ENCODE measurements at places on chromosomes 4 and X.

GRCh38 chr4:40423735-40424134, 88.6 kb downstream of the CHRNA9 start:
- no peak for DNase-seq

GRCh38 chrX:65926095-65927019, 113.5 kb downstream of the VSIG4 start:
- peak; percentile 37 for DNase-seq

DNA sequence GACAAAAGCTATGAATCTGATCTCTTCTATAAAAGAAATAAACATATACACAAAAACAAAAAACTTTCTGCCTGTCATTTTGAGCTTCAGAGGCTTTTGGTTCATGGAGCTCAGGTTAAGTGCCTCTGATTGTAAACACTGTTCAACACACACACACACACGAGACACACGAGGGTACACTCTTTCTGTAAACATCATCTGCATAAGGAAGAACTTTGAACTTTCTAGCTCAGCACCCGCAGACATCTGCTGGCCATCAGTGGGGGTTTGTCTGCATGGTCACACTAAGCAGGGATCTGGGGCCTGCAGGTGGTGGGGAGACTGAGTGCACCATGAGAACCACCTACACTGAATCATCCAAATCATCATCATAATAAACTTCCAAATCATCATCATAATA, 54.9 kb downstream of the STX18 start:
- DNase-seq: no peak

DNA sequence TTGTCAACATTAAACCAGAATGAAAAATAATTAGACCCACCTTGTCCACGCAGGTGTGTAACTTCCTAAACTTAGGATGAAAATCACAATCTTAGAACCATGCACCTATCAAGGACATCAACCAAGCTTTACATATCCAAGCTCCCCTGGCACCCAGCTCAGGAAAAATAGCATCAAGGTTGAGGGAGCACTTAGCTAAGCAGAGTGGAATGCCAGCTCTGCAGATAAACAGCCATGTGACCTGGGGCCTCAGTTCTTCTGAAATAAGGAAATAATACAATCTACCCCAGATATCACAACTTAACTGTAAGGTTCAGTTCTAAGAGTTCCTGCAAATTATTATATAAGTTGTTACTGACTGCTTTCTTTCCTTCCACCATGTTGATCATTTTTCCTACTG, 64.7 kb downstream of the DHX15 start:
- DNase-seq: no peak

- no peak for DNase-seq
These were observed 290.3 kb downstream of the LDB2 start for GRCh38 chr4:16608123-16608522.

Data from CD14-positive monocyte (primary cell).